Colonic mucosa (tissue), 4 donors: ENCODE measurements at places on chromosomes 6 and 20.

GRCh38 chr20:60031107-60031506 lies 72.9 kb downstream of the CDH26 start:
- DNase-seq, result no peak

DNA sequence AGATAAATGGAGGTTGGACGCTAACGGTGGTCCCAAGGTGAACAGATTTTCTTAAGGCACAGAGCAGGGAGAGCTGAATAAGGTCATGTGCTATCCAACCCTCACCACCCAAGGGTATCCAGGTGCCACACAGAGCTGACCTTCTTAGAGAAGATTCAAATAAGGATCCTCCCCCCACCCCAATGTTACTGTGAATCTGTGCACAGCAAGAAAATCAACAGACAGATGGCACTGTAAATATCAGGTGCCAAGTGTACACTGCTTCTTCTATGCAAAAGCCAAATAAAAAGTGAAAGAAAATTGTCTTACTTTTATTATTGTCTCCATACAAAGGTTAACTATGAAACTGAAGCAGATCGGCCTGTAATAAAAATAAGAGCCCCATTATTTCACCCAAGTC lies 96.9 kb downstream of the PAK5 start:
- DNase-seq, result no peak

GRCh38 chr6:140043357-140043756 lies 668.9 kb upstream of the CITED2 start:
- no peak for DNase-seq

- DNase-seq, result peak; percentile 96
Measured at GRCh38 chr20:62838128-62838891, 21.5 kb downstream of the COL9A3 start.

DNA sequence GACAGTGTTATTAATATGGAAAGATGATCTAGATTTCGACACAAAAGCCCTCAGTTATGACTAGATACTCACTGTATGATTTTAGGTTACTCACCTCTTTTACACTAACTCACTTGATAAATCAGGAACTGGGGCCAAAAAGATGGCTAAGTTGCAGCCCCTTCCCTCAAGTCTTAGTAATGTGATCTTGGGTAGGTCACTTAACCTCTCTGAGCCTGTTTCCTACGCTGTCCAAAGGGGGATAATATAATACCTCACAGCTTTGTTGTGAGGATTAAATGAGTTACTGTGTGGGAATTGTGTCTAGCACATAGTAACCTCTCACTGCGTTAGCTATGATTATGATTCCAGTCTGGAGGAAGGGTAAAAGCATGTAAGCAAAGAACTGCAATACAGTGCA lies 1.3 kb downstream of the TTI1 start:
- no peak for DNase-seq

- no peak for DNase-seq
Measured at GRCh38 chr6:121020656-121021055, 313.6 kb downstream of the TBC1D32 start.

DNA sequence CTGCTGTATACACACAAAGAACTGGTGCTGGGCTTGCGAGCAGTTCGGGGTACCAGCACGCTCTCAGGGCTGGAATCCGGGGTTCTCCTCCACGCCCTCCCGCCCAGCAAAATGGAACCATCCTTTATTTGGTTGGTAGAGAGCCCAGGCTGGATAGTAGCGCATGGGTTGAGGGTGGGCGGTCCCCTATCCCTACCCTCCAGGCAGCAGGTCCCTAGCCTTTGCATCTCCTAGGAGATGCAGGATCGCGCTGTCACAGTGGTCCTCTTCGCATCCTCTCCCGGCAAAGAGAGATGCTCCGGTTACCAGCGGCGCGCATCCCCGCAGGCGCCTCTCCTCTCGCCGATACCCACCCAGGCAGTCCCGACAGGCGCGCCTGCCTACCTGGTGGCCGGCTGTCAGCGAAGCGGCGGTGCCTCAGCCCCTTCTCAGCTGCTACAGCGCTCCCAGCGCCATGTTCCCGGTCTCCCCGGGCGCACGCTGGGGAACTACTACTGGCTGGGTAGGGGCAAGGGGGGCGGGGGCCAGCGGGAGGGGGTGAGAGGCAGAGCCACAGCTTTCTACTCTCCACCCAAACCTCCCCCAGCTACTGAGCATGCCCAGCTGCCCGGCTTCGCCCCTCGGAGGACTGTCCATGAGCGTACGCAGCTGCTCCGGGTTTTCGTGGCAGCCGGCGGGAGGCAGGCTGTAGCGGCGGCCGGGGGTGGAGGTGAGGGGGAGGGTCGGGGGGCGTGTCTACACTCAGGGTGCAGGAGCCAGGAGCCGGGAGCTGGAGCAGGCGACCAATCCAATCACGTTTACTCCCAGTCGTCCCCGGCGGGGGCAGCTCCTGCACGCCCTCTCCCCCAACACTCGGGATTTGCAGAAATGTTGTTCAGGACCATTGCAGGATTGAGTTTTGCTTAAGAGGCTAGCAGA lies at the start of gene PAK5:
PAK5 (minus strand) TSS at position 699 of the 918 bp plus-strand sequence. CDS start 194,748 bp downstream, outside the sequence.
- DNase-seq, result peak; percentile 18

DNA sequence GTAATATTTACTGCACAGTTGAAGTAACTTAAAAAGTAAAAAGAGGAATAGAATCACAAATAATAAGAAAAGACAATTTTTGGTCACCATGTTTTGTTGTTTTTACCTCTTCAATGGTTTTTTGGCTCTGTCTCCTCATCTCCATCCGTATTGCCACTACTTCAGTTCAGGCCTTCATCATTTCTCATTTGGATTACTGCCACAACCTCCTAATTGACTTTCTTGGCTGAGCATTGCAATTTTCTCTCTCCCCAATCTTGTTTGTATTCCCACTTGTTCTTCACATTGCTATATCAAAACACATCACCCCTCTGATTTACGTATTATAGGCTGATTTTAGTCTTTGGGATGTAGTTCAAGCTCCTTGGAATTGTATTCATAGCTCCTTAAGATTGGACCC lies 161.7 kb downstream of the GRM1 start:
- DNase-seq, result no peak

- no peak for DNase-seq
Measured at GRCh38 chr6:22590423-22590822, 21.1 kb downstream of the HDGFL1 start.

DNA sequence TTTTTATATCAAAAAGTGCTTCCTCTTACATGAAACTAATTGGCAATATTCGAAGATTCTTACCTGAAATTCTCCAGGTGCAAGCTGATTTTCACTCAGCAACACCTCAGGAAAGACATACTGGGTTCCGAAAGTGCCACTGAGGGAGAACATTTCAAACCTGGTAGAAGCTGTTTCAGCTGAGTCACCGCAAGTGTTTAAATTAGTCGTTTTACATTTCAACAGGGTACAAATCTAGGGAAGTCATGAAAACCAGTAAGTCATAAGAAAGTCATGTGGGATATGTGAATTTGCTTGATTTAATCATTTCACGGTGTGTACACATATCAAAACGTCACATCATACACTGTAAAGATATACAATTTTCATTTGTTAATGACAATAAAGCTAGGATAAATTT lies 25.3 kb upstream of the TAAR1 start:
- DNase-seq, result no peak

GRCh38 chr6:166005401-166005943 lies 162.2 kb downstream of the TBXT start:
- DNase-seq, result no peak

- DNase-seq, result no peak
Measured at GRCh38 chr6:41021832-41022231, 17.2 kb downstream of the UNC5CL start.

- DNase-seq, result no peak
Measured at GRCh38 chr6:152948150-152948768, 34.6 kb downstream of the FBXO5 start.

DNA sequence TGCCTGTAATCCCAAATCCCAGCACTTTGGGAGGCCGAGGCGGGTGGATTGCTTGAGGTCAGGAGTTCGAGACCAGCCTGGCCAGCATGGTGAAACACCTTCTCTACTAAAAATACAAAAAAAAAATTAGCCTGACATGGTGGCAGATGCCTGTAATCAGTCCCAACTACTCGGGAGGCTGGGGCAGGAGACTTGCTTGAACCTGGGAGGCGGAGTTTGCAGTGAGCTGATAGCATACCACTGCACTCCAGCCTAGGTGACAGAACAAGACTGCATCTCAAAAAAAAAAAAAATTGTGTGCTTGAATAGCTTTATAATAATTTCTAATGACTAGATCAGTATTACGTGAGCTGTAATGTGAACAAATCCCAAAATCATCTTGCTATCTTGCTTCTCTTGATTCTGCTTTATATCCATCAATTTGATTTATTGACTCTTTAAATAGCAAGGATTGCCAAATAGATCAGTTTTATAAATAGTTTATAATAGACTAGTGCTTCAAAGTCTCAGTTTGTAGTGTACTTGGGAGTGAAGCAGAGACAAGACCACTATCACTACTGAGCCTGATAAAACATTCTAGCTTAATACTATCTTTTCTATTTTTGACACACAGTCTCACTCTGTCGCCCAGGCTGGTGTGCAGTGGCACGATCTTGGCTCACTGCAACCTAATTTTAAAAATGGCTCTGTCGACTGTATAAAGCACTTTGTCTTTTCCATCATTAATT lies 7.1 kb downstream of the AMD1 start:
- no peak for DNase-seq
